KG1 (cell line): ENCODE measurements at places on chromosomes 16 and 17.

DNA sequence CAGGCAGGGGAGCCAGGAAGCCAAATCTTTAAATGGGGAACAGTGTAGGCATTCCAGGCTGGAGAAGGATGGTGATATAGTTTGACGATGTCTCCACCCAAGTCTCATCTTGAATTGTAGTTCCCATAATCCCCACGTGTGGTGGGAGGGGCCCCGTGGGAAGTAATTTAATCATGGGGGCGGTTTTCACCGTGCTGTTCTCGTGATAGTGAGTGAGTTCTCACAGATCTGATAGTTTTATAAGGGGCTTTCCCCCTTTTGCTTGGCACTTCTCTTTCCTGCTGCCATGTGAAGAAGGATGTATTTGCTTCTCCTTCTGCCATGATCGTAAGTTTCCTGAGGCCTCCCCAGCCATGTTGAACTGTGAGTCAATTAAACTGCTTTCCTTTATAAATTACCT is 28.8 kb downstream of the GINS3 start:
- no peak for DNase-seq

GRCh38 chr16:2082171-2082982 is 34.6 kb downstream of the TSC2 start:
- DNase-seq = no peak

- no peak for DNase-seq
Observed at GRCh38 chr16:71711789-71712188, 12.7 kb downstream of the PHLPP2 start.

DNA sequence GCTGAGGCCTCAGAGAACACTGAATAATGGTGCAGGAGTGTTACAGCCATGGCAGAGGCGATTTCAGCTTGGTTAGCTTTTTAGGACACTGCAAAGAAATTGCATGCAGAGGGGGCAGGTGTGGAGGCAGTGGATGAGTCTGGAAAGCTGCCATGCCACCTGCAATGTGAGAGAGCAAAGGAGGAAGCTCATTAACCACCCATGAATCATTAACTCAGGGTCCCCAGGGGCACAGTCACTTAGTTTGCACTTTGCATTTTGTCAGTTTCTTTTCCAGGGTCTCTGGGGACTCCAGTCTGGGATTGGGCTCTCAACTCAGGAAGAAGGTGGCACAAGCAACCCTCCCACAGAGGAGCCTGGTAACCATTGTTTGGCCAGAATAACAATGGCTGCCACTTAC is 132.9 kb downstream of the USP31 start:
- DNase-seq = no peak

GRCh38 chr17:6470751-6471521 is 26.7 kb downstream of the PIMREG start:
- DNase-seq = no peak

DNA sequence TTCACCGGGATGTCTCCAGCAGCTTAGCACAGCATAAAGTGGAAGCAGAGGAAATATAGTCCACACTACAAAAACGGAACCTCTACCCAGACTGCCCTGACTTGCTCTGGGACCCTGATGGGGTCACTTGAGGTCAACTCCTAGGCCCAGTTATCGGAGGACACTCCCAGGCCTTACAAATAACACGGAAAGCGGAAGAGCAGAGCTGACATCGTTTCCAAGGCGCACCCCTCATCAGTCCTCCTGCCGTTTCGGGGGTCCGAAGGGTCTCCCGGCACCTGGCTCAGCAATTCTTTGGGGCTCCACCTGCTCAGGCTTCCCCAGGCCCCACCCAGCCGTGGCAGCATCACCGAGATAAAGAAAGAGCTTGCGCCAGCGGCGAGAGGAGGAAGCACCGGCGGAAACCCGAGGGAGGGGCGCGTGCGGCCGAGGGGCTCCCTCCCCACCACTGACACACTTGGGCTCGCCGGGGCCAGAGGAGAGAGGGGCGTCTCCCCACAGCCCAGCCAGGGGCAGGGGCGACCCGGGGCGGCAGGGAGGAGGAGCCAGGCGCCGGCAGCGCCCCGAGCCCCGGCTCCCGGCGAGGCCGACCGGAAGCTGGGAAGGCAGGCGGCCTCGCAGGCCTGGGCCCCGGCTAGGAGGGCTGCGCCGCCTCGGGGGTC is 727 bp downstream of the CORO7 start:
- peak; percentile 78 for DNase-seq

- DNase-seq = no peak
Observed at GRCh38 chr17:62821189-62822079, 13.3 kb upstream of the MARCHF10 start.

GRCh38 chr17:58242171-58242784 is 3.9 kb downstream of the LPO start:
- DNase-seq = no peak

DNA sequence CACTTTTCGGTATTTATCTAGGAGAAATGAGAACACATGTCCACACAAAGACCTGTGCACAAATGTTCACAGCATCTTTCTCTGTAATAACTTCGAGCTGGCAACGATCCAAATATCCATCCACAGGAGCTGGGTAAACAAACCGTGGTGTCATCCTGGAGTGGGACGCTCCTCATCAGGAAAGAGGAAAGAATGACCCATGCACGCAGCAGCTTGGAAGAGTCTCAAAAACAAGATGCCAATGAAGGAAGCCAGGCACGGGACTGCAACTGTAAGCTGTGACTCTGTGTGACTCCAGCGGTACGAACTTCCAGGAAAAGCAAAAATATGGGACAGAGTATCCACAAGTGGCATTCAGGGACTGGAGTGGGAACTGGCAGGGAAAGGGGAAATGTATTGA is 36.7 kb upstream of the CIBAR2 start:
- DNase-seq = no peak
